ENCODE measurements at places on chromosomes 7 and 10. TPM values are rescaled to one million over a fixed set of nuclear protein-coding genes. Genes with fewer than 3 reads are reported as not detected.

- no peak for DNase-seq
- no peaks in the 10 kb centered on the region for H3K36me3 ChIP-seq
- H3K4me1 ChIP-seq = no peaks in the 10 kb centered on the region
- no peak overlapping the region for H3K27ac ChIP-seq
Measured at GRCh38 chr7:23346316-23346715, 47.2 kb downstream of the MALSU1 start.

SORBS1 gene
- 416 TPM for total RNA-seq

DNA sequence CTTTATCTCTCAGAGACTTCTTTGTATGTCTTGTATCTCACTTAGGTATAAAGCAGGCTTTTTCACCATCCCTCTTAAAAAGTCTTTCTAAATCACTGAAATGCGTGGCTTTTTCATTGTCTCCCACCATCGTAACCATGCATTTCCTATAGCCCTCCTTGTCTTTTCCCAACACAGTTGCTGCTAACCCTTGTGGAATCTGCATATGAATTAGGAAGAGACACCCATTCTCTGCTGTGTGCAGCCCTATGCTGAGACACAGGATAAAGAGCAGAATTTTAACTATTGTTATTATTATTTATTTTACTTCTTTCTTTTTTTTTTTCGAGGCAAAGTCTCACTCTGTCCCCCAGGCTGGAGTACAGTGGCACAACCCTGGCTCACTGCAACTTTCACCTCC, 804.3 kb upstream of the COBL start:
- no peak for DNase-seq
- no peaks in the 10 kb centered on the region for H3K27me3 ChIP-seq
- H3K4me1 ChIP-seq = no peaks in the 10 kb centered on the region

GRCh38 chr7:7100432-7100849, 81.9 kb upstream of the C1GALT1 start:
- no peaks in the 10 kb centered on the region for H3K4me1 ChIP-seq
- H3K27me3 ChIP-seq = no peaks in the 10 kb centered on the region
- H3K27ac ChIP-seq = no peak overlapping the region

DNA sequence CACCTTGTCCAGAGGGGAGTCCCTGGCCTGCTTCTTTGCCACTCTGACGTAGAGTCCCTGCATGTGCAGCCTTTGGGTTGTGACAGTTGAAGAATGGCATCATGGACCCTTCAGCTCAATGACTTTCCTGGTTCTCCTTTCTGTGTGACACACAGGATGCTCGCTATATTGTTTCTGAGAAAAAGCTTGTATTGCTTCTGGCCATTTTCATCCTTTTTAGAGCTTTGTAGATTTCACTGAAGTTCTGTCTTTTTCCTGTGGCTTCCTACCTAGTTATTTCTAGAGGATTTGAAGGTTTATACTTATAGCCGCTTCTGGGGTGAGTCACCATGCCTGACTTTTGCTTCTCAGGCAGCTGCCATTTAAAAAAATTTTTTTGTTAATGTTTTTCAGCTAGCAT, 27.0 kb downstream of the SND1 start:
- H3K27ac ChIP-seq = no peak overlapping the region
- no peak for DNase-seq
- no peaks in the 10 kb centered on the region for H3K36me3 ChIP-seq
- no peaks in the 10 kb centered on the region for H3K4me1 ChIP-seq
- H3K4me3 ChIP-seq = no peak overlapping the region

GRCh38 chr10:17144757-17145156, 15.1 kb upstream of the CUBN start:
- peaks cover 25% of the 10 kb centered on the region for H3K4me1 ChIP-seq
- H3K4me3 ChIP-seq = no peak overlapping the region
- DNase-seq = no peak
- H3K36me3 ChIP-seq = no peaks in the 10 kb centered on the region
- H3K27ac ChIP-seq = no peak overlapping the region
- no peaks in the 10 kb centered on the region for H3K27me3 ChIP-seq

Measured in ascending aorta (tissue), 2 donors.